ENCODE measurements at places on chromosomes 4 and X.

DNA sequence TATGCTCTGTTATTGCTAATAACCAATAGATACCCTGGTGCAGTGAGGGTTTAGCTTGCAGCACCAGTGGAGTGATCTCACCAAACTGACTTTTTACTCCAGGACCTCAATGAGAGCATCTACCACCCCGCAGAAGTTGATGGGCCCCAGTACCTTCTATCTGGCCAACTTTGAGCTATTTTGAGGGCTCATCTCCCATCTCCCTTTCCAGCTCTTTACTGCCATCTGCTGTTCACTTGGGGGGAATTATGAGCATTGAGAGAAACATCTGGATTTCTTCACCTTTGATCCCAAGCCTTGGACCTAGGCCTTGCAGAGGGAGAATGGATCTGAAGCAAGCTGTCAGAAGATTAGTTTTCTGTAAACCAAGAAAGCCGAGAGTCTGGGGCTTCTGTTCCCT is 143.6 kb downstream of the TMEM164 start:
- DNase-seq = no peak

GRCh38 chr4:118395057-118395644 is 42.3 kb upstream of the PRSS12 start:
- no peak for DNase-seq

DNA sequence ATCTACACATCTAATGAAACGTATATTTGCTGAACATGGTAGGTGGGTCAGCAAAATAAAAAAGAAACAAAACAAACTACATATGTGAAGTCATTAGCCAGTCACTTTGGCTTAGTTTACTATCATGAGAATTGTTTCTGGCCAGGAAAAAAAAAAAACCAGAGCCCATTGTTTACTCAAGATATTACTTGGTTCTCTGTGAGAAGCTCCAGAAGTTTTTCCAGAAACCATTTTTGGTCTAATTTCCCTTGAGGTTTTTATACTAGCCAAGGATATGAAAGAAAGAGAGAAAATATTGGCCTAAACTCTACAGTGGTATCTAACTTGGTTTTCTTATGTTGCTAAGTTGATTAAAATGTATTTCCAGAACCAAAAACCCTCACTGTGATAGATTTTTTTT is 259.1 kb downstream of the PDHA2 start:
- no peak for DNase-seq

DNA sequence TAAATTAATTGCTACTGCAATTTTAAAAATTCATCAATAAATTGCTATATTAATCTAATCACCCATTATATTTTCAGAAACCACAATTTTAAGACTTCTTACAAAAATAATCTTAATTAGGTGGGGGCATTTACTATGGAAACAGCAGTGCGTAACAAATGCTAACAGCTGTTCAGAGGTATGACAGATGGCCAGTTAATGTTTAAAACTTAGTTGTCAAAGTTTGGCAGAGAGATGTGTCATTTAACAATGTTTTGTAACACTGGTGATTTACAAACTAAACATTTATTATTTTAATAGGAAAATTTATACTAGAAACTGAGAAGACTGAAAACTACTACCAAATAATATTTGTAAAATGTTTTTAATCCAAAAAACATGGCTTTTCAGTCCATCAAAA is 85.2 kb upstream of the GPR34 start:
- DNase-seq = no peak

- DNase-seq = no peak
Observed at GRCh38 chr4:52869196-52869595, 7.1 kb downstream of the RASL11B start.

GRCh38 chrX:119686087-119686691 is 6.8 kb downstream of the SEPTIN6 start:
- DNase-seq = no peak

- DNase-seq = no peak
Observed at GRCh38 chr4:183941964-183942363, 36.9 kb downstream of the STOX2 start.

Data from stimulated activated CD8-positive, alpha-beta memory T cell treated with anti-CD3 and anti-CD28 coated beads, Interleukin-4, amount 100 ng/mL, for 4 hours (primary cell).